SJSA1 (cell line): ENCODE measurements at places on chromosomes 3 and 15.

DNA sequence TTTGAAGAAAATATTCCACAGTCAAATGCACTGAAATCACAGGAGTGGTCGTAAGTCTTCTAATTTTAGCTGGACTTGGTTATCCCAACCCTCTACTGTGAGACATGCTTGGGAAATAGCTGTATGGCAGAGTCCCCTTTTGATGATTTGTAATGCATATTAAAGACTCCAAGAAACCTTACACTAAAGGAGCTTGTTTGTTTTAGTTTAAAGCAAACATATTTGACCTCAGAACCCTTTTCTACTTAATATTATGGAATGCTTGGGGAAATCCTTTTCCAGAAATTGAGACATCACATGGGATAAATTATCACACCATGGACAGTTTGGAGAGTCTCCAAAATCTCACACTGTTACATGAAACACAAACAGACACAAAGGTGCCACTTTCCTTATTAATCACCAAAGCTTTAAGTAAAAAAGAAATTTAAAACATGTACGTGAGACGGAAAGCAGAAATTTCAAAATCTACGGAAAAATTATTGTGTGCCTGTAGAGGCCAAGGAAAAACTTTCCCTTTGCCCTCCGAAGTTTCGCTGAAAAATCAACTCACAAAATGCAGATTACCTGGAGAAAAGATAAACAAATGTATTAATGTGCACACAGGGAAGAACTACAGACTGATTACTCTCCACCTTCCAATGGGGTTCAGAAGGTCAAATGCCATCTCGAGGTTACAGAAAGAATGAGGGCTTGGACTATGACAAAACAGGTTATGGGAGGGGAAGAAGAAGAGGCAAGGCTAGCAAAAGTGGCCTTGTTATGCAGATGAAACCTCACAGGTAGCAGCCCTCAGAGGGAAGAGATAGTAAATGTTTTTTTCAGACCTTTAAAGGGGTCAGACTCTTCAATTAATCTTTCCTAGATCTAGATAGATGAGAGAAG lies 7.0 kb upstream of the CPB1 start:
- no peak for DNase-seq

- DNase-seq, result no peak
These were observed 9.7 kb downstream of the SCAMP2 start for GRCh38 chr15:74863239-74864056.

DNA sequence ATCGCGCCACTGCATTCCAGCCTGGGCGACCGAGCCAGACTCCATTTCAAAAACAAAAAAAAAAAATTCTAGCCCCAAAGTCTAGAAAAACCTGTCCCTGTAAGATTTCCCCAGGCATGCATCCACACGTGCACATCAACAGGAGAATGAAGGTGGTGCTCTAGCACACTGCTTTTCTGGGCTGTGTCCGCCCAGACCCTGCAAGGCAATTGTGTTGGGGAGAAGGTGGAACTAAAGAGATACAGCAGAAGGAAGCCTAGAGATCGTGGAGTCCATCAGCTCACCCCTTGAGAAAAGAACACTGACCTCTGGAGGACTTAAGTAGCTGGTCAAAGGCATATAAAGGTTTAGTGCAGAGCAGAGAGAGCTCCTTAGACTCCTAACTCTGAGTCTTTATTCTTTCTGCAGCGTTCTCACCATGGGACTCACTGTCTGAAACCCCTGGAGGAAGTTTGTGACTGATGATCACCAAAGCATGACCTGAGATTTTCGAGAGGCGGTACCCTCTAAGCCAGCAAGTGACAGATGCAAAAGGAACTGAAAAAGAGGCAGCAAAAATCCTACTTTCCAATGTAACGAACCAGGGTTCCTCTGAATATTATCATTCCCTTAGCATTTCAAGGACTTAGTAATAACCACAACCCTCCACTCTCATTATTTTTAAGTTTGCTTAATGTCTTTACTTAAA lies 179.8 kb downstream of the MEX3B start:
- DNase-seq, result no peak

- DNase-seq, result no peak
These were observed 3.6 kb downstream of the KAT2B start for GRCh38 chr3:20043825-20044224.

DNA sequence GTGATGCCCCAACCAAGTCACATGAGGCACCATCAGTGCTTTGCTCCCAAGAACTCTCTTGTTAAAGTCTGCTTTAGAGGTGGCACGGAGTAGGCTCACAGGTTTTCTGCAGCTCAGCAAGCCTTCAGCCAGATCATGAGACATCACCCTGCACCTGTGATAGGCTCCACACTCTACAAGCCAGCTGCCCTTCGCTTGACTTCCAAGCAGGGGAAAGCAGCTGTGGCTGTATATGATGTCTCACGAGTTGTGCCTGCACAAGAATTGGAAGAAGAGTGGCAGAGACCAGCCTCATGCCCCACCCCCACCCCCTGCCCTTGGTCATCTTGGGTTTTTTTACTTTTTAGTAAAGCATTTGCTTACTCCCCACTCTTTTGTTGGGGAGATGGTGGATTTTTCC lies 22.5 kb downstream of the MRPS11 start:
- no peak for DNase-seq

- no peak for DNase-seq
These were observed 37.3 kb downstream of the EXOG start for GRCh38 chr3:38533285-38533976.

DNA sequence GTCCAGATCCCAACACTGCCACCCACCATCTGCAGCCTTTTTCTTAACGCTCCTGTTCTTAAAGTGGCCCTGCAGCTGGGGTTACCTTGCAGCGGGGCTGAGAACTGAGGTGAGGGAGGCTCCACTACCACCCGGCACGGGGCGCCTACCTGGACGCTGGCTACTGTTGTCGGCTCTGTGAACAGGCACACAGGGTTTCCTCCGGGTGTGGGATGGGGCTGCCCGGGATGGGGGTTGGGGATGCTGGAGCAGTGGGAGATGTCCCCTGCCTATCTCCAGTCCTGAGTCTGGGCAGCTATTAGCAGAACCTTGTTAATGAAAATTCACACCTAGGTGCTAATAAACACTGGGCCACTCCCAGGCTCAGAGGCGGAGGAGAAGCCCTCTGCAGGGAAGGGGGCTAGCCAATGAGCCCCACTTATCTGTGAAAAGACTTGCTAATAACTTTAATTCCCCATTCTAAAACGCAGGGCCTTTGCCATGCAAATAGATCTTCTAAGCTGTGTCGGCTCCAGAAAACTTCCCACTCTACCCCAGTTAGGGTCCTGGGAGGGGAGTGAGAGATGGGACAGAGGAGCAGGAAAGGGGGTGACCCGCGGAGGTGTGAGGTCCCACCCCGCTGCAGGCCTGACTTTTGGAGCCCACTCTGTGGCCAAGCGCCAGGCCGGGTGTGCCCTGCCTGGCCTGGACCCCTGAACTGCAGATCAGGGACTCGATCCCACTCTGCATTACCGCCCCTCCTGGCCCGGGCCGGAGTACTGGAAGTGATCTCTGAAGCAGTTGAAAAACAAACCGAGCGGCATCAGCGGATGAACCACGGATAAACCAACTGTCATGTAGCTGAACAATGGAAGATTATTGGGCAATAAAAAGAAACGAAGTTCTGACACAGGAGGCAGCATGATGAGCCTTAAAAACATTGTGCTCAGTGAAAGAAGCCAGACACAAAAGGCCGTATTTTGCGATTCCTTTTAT lies 3.1 kb downstream of the MESP1 start:
- no peak for DNase-seq

DNA sequence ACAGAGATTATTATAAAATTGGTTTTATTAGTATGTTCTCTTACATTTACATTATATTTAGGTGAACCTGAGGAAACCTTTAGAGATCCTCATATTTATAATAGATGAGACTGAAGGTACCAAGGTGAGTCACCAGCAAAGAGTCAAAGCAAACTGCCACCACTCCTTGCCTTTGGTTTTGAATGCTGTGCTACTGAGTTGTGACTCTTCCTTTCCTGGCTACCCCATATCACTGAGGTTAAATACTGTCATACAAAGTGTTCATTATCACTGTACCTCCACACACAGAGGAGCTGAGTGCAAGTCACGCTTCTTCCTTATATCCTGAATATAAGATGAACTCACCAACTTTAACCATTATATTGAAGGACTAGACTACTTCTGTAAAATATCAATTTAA lies 168.2 kb downstream of the CBLB start:
- DNase-seq, result no peak

DNA sequence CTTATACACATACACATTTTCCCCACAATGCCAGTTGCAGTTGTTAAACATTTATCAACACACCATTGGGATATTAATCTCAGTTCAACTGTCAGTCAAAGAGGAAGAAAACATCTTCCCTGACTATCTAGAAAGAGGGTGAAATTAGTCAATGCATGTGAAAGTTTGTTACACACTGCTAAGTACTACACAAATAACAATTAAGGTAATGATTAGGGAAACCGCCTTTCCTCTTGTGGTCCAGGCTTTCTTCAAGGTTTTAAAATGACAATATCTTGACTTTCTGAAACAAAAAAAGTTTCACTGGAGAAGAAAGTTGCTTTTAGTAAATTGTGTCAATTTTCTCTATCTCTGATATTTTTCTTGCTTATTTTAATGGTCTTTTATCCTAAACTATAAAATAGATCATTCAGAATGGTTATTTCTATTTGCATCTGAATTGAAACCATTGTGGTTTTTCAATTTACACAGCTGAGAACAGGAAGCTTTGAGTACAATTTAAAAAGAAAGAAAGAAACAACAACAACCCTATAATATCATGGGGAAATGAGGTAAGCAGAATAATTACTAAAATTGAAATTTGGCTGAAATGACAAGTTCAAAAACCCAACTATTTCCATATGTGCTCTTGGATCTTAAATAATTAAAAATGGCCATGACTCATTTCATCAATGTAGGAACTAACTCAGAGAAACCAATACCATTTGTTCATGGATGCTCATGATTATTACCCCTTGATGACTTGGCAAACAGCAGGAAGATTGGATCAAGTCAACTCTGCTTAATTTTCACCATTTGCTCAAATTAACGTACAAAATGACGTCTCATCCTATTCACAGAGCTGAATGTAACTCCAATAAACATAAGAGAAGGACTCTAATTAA lies 31.7 kb downstream of the GPR149 start:
- DNase-seq, result no peak

- no peak for DNase-seq
These were observed 228.3 kb downstream of the ABHD5 start for GRCh38 chr3:43919029-43919428.
